GM12891 (cell line): ENCODE measurements at places on chromosomes 7 and 10.

DNA sequence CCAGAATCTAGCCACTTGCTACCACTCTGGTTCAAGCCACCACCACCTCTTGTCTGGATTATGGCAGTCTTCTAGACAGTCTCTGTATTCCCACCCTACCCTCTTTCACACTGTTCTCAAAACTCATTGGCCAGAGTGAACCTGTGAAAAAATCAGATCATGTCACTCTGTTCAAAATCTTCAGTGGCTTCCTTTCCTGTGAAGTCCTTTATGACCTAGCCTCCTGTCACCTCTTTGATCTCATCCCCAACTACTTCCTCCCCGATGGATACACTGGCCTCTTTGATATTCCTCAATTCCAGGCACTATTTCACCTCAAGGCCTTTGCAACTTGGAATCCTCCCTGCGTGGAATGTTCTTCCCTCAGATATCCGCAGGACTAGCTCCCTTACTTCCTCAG lies 21.2 kb upstream of the ANLN start:
- DNase-seq, result no peak

DNA sequence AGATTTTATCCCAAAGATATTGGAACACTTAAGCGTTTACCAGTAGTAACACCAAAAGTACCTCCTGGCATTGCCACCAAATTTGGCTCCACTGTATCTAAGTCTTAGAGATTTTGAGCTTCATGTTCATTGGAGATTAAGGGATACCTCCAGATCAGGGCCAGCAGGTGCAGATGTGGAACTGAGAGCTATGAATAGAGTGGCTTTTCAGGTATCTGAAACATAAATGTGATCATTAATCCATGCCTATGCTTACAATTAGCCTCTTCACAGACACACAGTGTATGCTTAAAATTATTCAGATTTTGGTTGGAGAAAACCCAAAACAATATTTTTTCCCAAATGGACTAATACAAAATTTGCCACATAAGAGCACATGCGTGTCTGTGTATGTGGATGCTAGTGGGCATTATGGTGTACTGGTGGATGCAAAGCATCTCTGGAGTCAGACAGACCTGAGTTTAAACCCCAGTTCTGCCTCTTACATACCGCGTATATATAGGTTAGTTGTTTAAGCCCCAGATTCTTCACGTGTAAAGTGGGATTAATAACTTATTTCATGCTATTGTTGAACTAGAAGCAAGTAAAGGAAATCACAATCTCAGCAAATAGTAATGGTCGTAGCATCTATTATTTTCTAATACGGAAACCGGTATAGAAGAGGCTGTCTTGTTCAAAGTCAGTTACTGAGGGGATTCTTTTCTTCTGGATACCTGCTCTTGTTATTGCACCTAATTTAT lies 6.8 kb upstream of the LRRC4 start:
- DNase-seq, result no peak

DNA sequence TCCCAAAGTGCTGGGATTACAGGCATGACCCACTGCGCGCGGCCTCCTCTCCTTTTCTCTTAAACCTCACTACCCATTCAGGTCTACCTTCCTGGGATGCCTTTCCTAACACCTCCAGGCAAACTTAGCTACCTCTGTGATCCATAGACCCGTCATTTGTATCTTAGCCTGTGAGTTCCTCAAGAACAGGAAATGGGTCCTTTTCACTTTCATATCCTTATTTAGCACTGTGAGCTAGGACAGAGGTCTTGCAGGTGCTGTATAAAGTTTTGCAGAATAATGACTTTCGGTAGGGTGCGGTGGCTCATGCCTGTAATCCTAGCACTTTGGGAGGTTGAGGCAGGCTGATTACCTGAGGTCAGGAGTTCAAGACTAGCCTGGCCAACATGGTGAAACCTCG lies 215.7 kb downstream of the RELN start:
- DNase-seq, result no peak

DNA sequence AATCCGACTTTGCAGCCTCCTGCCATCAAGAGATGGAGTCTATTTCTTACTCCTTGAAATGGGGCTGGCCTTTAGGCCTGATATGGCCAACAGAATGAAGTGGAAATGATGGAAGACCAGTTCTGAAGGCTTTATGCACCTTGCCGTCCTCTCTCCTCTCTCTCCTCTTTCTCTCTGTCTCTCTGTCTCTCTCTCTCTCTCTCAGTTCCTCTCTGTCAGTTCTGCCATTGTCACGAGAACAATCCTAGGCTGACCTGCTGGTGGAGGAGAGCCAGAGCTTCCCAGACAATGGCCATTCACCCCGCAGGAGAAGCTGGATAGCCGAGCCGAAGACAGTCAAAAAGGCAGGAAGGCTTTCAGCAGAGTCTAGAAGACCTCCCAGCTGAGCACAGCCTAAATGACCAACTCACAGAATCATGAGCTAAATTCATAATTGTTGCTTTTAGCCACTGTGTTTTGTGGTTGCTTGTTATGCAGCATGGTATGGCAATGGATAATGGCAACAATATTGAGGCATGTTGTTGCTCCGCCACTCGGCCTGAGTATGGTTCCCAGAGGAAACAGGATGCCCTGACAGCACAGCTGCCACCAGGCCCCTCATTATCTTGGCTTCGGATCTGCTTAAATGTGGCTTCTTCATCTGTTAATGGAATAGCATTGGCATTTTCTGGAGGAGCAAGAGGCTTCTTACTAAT lies 35.5 kb downstream of the FRMPD2 start:
- no peak for DNase-seq

DNA sequence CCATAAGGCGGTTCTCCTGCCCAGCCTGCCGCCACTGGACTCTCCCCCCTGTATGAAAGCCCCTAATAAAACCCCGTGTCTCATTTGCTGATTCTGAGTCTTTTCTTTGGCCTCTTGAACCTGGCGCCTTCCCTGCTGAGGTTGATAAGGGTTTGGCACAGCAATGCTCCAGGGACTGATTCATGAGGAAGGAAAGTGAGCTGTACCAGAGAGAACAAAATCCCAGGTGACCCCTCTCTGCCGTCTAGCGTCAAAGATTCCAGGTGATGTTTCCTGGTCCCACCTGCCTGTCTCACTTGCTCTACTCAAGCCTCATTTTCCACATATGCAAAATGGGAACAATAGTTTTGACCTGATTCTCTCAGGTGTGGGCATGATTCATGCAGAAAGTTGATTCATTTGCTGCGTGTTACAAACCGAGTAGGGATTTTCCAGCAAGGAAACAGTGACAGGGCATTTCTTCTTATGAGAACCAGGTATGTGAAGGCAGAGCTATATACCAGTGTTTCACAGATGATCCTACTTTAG lies 730.6 kb upstream of the IGFBP3 start:
- DNase-seq, result no peak

- no peak for DNase-seq
These were observed 107.1 kb upstream of the HABP2 start for GRCh38 chr10:113445736-113446135.

DNA sequence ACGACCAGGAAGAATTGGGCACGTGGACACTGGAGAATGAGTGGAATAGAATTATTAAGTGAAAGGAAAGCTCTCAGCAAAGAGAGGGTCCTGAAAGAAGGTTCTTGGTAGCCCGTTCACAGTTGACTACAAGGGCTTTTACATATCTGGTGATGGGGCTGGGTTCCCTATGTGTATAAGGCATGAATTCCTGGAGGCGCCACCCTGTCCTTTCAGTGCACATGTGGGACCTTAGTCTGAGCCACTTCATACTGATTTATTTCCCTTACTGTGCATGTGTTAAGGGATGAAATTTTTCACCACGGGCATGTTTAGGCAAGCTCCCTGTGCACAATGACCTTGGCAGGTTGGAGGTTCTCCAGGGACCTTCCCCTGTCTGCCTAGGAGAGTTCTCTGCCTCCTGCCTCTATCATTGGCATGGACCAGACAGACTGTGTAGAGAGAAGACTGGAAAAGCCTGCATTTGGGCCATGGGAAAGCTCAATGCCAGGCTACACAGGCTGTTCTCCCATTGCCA lies 145.9 kb upstream of the ITGB1 start:
- no peak for DNase-seq

GRCh38 chr7:100563809-100564400 lies 9.8 kb downstream of the SAP25 start:
- DNase-seq, result peak; percentile 79

DNA sequence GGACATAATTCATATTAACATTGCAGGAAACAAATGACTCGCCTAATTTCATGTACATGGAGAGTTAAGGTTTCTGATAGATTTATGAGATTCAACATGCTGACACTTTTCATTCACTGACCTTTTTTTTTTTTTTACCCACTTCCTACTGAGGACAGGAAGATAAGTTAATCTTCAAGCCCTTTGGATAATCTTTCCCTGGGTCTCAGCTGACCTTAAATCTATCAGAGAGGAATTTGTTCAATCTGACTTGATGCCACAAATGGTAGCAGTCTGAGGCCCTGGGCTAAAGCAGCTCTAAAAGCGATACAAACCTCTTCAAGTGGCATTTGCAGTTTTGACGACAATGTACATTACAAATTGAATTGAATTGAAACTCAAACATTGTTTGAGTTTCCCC lies 493.3 kb upstream of the SORCS1 start:
- no peak for DNase-seq

GRCh38 chr10:110058212-110058611 lies 50.4 kb downstream of the ADD3 start:
- DNase-seq, result no peak

GRCh38 chr7:105538339-105538738 lies 6.3 kb downstream of the RINT1 start:
- no peak for DNase-seq

- no peak for DNase-seq
These were observed 260.2 kb downstream of the XPNPEP1 start for GRCh38 chr10:109663122-109663521.

GRCh38 chr10:77348082-77348481 lies 289.5 kb downstream of the KCNMA1 start:
- DNase-seq, result no peak

DNA sequence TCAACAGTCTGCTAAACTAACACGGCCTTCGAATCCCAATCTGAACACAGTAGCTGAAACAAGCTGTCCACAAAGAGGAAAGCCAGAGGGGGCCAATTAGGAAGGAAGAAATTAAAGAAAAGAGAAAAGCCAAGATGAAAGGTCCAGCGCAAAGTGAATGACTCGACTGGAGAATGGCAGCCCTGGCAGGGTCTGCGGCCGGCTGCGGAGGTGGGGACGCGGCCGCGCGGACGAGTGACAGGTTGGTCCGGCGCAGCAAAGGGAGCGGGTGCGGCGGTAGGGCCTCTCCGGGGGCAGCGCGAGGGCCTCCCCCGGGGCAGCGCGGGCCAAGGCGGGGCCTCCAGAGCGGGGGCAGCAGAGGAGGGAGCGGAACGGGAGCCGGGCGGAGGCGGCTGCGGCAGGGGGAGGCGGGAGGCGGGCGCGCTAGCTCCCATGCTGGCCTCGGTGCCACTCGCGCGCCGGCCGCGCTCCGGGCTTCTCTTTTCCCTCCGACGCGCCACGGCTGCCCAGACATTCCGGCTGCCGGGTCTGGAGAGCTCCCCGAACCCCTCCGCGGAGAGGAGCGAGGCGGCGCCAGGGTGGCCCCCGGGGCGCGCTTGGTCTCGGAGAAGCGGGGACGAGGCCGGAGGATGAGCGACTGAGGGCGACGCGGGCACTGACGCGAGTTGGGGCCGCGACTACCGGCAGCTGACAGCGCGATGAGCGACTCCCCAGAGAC lies at the start of gene VWC2:
TSS of gene VWC2 (plus strand) at position 421 of the 718 bp plus-strand sequence. CDS start 1,798 bp downstream, outside the sequence.
- DNase-seq, result no peak

DNA sequence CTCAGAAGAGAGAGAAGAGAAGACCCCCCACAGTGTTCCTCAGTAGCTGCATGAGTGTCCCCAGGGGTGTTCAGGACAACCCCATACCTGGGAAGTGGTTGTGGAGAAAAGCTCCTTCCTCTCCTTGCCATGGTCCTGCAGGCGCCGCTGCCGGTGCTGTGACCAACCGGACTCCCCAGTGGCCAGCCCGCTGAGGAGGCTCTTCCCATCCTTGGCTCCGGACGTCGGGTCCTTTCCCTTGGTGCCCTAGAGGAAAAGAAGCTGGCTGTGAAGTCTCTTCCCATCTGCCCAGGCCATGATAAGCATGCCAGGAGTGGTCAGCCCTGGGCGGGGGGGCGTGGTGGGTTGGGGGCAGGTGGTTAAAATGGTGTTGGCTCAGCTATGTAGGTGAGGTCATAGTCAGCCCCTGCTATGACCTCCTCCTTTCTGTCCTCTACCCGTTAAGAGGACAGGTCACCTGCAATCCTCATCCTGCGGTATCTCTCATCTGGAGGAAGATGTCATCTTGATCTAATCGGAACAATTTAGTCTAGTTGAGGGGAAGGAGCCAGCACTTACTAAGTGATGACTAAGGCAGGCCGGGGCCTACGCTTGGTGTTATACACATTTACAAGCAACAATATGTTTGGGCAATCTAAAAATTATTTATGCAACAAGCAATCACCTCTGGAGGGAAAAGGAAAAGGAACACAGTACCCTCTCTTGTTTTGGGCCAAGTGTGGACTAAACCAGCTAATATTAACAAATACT lies 13.2 kb downstream of the WDR91 start:
- DNase-seq, result no peak

- no peak for DNase-seq
These were observed 118.6 kb downstream of the PON1 start for GRCh38 chr7:95205665-95206225.
